BJ (cell line): ENCODE measurements at places on chromosomes 13 and 19.

DNA sequence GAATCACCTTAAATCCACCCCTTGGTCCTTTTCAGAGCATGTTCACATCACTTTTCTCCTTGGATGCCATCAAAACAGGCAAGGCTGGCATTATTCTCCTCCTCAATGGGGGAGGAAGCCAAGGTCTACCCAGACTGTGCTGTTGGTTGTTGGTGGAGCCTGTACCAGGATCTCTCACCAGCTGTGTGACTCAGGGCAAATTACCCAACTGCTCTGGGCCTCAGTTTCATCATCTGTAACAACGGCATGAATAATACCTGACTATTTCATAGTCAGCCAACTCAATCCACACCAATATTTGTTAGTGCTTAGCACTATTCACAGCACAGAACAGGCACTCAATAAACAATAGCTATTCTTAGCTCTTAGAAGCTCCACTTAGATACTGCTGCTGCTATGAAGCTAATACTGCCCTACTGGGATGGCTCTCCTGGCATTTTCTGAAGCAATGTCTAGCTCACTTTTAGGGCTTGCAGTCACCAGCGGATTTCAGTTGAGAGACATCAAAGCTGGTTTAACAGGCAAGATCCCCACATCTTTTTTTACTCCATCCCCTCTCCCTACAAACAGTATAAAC, 116.9 kb downstream of the CCNA1 start:
- DNase-seq, result no peak

DNA sequence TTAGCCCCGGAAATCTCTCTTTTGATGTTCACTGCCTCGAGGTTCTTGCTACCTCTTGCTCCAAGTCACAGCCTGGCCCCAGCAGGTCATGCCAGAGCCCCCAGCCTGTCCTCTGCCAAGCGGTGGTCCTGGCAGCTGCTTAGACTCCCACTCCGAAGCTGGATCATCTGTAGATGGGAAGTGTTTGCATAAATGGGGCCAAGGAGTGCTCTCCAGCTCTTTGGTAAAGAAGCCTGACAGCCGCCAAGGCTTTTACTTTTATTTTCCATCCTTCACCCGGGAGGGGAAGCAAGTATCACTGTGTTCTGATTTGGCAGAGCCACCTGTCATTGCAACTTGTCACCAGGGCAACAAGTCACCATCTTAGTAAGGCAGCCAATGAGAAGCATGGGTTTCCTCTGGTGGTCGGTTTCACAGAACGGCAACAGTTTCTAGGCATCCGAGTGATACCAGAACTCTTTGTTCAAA, 10.6 kb upstream of the RETN start:
- no peak for DNase-seq

DNA sequence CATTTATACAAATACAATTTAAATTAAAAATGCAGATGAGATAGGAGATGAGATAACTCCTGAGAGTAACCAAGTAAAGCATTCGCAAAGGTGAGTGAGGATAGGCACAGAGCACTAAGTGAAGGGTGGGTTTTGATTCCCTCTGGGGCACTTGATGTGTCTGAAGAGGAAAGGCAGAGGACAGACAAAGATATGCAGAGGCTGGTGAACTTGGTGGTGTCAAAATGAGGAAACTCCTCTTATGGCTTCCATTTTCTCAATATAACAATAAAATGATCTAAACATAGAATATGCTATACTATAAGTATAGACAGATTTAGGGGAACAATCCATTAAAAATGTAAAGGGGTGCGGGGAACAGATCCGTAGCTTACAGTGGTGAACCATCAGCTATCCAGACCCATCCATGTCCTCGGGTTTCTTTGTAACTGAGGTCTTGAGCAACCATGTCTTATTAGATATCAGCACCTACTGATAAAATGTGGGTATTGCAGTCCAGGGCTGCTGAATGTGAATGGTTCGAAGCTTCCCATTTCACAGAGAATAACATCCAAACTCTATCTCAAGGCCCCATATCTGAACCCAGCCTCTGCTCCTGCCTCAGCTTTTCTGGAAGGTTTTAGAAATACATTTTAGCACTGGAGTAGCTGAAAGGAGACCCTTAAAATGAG, 73.9 kb upstream of the SLC10A2 start:
- DNase-seq, result peak; percentile 4

- DNase-seq, result no peak
Observed at GRCh38 chr19:39937094-39937720, 2.8 kb upstream of the FCGBP start.

DNA sequence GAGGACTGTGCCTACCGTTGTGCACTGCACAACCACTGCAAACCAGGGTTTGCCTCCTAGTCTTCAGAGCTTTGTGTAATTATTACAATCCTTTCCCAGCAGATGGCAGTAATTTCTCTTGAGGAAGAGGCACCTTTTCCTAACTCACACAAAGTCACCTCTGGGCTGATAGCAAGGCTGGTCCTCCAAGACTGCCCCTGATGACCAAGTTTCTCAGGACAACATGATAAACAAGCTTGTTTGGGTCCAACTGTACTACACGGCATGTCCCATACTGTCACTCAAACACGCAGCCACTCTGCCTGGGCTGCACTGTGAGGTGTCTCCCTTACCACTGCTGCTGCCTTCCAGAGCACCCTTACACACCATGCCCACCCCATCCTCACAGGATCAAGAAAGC, 39.3 kb downstream of the RFXAP start:
- peak; percentile 6 for DNase-seq

DNA sequence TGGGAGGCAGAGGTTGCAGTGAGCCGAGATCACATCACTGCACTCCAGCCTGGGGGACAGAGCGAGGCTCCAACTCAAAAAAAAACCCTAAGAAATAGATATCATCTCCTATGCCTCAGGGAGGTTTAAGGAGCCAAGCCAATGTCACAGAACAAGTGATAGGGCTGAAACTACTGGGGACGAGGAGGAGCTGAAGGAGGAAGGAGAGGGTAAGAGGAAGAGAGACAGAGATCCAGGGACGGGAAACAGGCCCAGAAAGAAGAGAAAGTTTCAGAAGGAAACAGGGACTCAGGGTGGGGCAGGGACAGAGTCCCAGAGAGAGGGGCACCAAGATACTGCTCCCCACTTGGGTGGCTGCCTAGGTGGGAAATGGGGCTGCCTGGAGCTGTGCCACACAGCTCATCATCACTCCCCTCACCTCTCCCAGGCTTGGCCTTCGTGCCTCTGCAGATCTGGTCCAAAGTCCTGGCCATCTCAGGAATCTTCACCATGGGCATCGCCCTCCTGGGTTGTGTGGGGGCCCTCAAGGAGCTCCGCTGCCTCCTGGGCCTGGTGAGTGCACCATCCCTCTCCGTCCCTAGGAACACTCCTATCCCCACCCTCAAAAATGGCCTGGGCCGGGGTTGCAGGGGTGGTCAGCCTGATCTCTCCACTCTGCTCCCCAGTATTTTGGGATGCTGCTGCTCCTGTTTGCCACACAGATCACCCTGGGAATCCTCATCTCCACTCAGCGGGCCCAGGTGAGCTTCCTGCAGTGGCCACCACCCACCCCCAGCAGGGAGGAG, 1.5 kb downstream of the CD37 start:
- no peak for DNase-seq

GRCh38 chr19:58274771-58275201, 4.0 kb upstream of the ZNF8 start:
- DNase-seq, result no peak

- DNase-seq, result no peak
Observed at GRCh38 chr13:51241720-51242119, 19.5 kb downstream of the FAM124A start.

DNA sequence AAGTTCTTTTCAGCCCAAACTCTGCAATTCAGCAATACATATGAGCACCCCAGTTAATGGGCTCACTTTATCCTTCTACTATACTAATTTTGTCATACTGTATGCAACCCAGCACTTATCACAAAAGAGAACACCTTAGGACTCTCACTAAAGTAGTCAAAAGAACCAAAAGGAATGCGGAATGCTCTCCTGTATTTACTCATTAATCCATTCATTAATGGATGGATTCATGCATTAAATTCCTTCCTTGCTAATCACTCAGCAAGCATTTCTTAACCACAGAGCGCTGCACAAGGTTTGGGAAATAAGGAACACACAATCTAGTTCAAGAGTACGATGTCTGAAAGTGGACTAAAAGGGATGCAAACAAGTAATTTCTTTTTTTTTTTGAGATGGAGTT, 12.8 kb upstream of the DOCK9 start:
- no peak for DNase-seq
